ENCODE measurements at places on chromosomes 5 and 9.

DNA sequence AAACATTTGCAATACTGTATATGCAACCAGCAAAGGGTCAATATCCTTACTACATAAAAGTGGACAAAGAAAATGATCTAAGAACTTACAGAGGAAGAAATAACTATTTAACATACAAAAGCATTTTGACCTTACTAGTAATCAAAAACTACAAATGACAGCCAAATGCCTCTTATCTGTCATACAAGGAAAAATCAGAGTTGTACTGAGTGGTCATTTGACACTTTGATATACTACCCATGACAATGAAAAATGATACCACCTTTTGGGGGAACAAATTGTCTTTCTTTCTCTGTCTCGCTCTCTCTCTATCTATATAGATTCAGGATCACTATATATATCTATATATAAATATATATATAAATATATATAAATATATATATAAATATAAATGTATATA, 50.4 kb upstream of the ZSWIM6 start:
- DNase-seq: peak; percentile 11

- no peak for DNase-seq
Observed at GRCh38 chr9:91060520-91061343, 259.1 kb downstream of the SYK start.

- peak; percentile 9 for DNase-seq
Observed at GRCh38 chr5:112597831-112598230, 139.9 kb upstream of the APC start.

- peak; percentile 69 for DNase-seq
Observed at GRCh38 chr5:148740966-148741742, 85.3 kb upstream of the ADRB2 start.

GRCh38 chr5:62600560-62601252, 22.1 kb downstream of the LRRC70 start:
- no peak for DNase-seq

All from OCI-M1 (cell line).